Osteoblast (primary cell): ENCODE measurements at places on chromosomes 13 and 19. TPM values are rescaled to one million over a fixed set of nuclear protein-coding genes. Genes with fewer than 3 reads are reported as not detected.

DNA sequence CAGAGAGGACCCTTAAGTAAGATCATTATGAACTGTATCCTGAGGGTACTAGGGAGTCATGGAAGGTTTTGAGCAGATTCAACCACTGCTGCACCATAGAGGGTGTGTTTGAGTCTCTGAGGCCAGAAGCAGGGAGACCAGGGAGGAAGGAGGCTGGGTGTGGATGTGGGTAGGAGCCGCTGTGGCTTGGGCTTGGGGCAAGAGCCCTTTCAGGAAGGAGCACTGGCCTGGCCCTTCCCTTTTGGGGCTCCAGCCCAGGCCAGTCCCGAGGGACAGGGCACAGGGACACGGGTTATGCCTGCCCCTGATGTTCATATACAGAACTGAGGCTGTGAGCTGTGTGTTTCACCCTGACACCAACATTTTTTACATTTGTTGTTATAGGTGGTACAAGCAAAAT lies 7.2 kb downstream of the CIC start:
- no peak for DNase-seq

DNA sequence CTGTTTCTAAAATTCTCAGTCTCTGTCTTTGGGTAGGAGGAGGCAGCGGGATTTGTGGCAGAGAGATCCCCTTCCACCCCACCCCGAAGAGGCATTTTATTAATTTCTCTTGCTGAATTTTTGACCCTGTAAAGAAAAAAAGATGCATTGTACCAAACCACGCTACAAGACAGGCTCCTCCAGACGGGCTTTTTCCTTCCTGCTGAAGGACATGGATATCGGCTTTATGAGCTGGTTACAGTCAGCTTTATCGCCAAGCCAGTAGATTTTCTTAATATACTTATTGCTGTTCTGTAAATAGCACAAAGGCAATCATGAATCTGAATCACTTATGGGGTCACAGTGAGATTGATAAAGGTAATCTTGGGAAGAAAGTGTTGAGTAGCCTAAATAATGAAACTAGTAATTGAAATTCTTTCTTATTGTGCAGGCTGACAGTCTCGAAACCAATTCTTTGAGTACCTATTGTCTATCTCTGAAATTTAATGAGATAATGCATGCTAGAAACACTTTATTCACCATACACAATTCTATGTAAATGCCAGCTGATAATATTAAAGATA lies 24.5 kb downstream of the MBNL2 start:
- DNase-seq = no peak

- DNase-seq = no peak
Observed at GRCh38 chr19:1053176-1054101, 13.5 kb upstream of the ARHGAP45 start.

DNA sequence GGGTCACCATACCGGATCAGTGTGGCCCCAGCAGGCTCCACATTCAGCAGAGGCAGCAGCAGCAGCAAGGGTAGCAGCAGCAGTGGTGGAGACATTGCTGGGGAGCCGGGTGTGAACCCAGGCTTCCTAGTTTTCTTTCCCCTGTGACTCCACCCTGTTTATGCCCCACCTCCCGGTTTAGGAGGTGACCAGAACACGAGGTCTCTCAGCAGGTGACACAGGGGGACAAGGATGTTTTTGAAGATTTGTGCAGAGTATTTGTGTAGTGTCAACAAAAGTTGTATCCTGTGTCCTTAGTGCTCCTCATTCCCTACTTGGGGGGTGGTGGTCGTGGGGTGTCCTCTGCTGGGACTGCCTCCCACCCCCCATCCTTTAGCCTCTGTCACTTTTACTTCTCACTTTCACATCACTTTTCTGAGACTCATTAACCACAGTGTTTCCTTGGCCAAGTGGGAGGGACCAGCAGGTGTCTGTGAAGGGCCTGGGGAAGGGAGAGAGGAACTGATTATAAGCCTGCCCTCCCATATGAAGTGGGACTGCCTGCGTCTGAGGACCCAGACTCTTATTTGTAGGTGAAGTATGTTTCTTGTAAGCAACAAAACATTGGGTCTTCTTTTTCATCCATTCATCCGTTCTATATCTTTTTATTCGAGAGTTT lies 15.6 kb upstream of the KCNC3 start:
- peak; percentile 35 for DNase-seq

DNA sequence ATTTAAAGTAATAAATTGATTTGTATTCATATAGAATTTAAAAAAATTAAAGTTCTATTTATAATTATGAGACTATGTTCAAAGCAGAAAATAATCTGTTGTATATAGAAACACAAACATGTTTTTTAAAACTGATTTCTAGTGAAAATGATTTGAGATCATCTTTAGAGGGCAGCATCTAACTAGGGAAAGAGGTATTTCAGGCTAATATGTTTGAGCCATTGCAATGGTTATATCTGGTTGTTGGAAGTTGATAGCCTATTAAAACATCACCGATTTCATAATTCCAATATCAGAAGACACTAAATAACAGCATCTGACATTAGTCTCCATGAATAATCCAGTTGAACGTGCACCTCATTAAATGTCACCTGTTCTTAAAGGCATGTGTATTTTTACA lies 79.8 kb upstream of the SLITRK6 start:
- DNase-seq = no peak

GRCh38 chr13:112346173-112346898 lies 29.8 kb upstream of the SPACA7 start:
- no peak for DNase-seq

DNA sequence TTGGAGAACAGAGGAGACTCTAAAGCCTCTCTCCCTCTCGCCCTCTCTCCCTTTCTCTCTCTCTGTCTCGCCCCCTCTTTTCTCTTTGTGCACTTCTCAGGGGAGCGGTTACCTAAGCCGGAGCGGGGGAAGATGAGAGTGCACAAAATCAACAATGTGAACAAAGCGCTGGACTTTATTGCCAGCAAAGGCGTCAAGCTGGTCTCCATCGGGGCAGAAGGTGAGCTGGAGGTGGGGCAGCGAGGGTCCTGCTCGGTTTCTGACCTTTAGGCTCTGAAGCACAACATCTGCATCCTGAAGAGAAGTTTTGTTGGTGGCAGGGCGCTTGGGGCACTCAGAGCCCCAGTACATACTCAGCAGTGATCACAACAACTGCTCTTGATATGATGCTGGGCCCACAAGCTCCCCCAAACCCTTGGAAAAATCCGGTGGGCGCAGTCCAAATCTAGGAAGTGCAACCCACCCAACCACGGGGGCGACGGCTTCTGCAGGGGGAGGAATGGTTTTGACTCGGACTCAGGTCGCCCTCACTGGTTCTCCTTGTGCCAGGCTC lies 43.3 kb downstream of the CAPN12 start:
- peak; percentile 44 for DNase-seq

DNA sequence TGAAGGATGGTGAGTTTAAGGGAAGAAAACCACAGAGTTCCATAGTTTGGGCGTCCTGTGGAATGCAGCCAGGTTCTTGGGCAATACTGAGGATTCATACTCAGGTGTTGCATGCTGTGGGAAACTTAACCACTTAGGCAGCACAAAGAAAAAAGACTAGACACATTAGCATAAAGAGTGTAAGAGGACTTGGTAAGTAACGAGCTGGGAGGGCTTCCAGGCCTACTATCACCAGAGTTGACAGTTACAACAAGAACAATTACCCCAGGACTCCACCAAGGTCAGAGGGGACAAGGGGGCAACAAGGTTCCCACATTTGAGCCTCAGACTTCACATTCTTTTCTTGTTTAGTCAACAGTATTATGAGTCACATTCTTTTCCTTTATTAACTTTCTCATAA lies 33.2 kb downstream of the KCTD12 start:
- no peak for DNase-seq

DNA sequence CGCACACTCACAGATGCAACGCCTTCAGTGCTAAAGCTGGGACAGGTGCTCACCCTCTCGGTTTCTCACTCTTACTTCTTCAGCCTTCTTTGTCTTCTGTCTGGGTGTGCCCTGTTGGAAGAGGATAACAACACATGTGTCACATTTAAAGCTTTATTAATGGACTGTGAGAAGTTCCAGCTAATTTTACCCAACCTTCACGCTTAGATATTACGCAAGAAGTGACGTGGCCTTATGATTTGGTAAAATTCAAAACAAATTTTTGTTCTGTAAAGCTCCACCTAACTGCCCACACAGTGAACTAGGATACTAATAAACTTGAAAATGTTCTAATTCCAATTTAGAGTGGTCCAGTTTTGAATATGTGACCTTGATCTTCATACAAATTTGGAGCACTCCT lies 66.7 kb upstream of the LRCH1 start:
- DNase-seq = no peak

GRCh38 chr13:32060401-32060878 lies 28.9 kb downstream of the FRY start:
- DNase-seq = no peak

- DNase-seq = no peak
Observed at GRCh38 chr13:76928456-76928855, 19.9 kb upstream of the ACOD1 start.

GRCh38 chr19:2888731-2889224 lies 11.9 kb upstream of the ZNF57 start:
- DNase-seq = no peak

- DNase-seq = peak; percentile 46
Observed at GRCh38 chr19:35151273-35152065, 3.1 kb upstream of the FXYD5 start.

DNA sequence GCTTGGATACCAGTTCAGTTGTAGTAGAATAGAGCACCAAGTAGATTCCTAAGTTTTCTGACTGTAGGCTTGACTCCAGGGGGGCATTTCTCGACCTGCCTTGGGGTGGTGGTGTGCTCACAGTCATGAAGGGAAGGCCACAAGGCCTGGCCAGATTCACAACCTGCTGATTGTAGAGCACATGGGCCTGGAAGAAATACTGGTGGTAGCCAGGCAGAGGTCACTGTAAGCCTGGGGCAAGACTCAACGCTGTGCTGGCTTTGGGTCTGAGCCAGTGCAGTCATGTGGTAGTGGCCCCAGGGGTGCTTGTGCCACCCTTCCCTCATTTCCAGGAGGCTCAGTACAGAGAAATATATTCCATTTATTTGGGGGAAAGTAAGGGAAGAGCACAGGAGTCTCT lies 832.3 kb upstream of the SLC10A2 start:
- no peak for DNase-seq

DNA sequence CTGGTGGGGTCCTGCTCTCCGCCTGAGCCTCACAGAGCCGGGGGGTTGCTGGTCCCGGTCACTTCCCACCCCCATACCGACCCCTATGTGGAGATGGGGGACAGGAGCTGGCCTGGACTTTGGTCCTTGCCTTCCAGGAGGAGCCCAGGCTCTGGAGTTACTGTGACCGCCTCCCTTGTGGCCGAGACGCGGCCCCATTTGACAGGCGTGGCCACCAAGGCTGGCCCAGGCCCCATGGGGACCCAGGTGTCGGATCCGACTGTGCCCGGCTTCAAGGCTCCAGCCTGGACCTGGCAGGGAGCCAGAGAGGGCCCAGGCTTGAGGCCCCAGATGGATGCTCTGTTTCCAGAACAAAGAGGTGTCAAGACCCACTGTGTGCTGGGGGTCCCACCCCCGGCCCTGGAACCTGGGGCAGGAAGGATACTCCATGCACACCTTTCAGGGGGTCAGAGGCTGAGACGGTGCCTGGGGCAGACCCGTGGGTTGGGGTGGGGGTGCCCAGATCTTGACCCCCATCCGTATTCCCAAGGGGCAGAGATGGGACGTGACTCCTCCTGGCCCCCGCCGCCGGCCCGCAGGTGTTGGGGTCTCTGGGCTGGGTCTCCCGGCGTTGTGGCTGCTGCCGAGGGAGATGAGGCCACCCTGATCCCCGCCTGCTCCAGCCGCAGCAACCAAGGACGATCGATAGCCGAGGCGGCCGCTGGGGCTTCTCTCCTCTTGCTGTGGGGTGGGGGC lies 47.8 kb upstream of the TCF3 start:
- peak; percentile 71 for DNase-seq

DNA sequence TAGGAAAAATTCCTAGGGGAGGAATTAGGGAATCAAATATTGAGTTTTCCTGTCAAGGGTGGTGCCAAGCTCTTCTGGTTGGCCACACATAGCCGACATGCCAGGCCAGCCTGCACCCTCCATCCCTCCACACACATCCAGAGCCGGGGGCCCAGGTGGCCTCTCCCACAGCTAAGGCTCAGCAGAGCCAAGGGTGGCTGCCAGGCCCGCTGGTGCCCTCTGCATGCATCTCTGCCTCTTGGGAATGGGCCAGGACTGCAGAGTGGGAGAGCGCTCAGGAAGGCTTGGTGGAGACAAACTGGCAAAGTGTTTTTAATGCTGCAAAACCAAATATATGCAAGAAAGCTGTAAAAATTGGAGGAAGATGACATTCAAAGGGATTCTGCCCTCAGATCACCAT lies 42.7 kb upstream of the GAS6 start:
- no peak for DNase-seq

- no peak for DNase-seq
Observed at GRCh38 chr13:91889641-91890040, 491.2 kb downstream of the GPC5 start.

DNA sequence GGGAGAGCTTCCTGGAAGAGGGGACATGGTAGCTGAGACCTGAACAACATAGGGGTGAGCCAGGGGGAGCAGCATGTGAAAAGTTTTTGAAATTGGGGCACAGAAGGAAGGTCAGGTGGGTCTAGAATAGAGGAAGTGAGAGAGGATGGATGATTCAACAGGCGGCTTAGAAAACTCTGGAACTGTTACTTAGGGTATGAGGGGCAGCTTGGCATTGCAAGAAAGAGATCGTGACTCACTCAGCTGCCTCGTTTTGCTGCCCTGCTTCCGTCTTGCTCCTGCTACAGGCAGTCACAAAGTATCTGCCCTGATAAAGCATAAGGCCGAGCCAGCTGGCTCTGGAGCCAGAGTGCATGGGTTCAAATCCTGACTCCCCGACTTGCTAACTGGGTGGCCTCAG lies 1.3 kb upstream of the CEACAM20 start:
- no peak for DNase-seq

GRCh38 chr13:29255567-29255966 lies 339.9 kb downstream of the SLC7A1 start:
- DNase-seq = no peak

DNA sequence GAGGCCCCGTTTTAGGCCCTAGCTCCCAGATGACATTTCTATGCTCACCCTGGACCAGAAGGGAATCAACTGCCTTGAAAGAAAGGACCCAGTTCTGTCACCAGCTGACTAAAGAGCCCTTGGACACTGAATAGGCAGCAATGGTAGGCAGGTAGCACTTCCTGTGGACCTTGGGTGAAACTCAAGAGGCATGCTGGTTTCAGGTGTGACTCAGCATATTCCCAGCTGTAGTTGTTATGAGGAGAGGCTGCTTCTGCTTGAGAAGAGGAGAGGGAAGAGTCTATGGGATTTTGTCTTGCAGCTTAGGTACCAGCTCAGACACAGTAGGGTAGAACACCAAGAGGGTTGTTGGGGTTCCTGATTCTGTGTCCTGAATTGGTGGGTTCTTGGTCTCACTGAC lies 37.9 kb upstream of the HTR2A start:
- peak; percentile 13 for DNase-seq

Gene FREM2
- not detected in 2 replicates for total RNA-seq

Gene TNFRSF19
- 73.8 and 77.5 TPM in 2 replicates for total RNA-seq

Gene PSG5
- 1.4 and 11.8 TPM in 2 replicates for total RNA-seq

Gene CNOT3
- total RNA-seq = 6.2 TPM in 2 replicates

Gene NOP53
- 55.7 and 56.6 TPM in 2 replicates for total RNA-seq

Gene SIGLECL1
- not detected in 2 replicates for total RNA-seq

Gene LRP3
- total RNA-seq = 38.4 and 39.8 TPM in 2 replicates

Gene TPTE2
- not detected in 2 replicates for total RNA-seq

Gene PNMA8B
- 0.72 and 1.2 TPM in 2 replicates for total RNA-seq

Gene RETN
- not detected in 2 replicates for total RNA-seq

Gene ZNF100
- 1.8 and 3.6 TPM in 2 replicates for total RNA-seq
